ENCODE measurements at places on chromosomes 3 and 15.

DNA sequence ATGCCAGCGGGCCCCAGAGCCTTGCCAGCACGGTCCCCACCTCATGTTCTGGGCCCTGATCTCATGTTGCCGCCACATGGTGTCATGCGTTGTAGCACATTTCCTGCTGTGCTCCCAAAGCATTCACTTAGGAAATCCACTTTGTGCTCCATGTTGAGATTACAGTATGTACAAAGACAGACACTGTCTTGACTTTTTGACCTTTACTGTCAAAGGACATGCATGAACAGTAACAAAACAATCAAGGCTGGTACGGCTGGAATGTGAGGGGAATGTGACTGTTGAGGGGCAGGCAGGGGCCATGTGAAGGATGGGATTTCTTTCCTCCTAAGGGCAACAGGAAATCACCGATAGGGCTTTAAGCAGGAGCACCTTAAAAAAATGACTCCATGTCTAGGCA is 53.3 kb upstream of the RPL32 start:
- no peak for DNase-seq

GRCh38 chr3:37993820-37994638 is 3.4 kb downstream of the VILL start:
- DNase-seq, result peak; percentile 85

- no peak for DNase-seq
These were observed 218.3 kb upstream of the LYSMD4 start for GRCh38 chr15:99951511-99951910.

DNA sequence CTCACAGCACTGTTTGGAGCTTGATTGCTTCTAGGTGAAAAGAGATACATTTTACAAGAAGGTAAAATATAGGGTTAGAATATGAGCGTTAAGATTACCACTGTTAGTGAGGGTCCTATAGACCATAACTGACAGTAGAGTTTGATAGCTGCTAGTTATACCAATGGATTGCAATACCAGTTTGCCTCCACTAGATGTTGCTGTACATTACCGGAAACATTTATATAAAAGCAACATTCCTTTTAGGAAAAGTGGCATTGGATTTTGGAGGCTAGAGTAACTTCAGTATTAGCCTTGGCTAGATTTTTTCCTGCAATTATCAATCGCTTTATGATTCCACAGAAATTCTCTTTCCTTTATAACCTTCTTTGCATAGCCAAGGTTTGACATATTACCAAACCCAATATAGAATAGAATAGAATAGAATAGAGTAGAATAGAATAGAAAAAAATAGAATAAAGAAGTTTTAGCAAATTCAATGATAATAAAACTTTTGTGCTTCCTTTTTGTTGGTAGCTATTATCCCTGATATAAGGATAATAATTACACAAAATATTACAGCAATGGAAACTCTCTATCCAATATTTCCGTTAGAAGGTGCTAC is 1093.6 kb upstream of the ALCAM start:
- DNase-seq, result peak; percentile 2

DNA sequence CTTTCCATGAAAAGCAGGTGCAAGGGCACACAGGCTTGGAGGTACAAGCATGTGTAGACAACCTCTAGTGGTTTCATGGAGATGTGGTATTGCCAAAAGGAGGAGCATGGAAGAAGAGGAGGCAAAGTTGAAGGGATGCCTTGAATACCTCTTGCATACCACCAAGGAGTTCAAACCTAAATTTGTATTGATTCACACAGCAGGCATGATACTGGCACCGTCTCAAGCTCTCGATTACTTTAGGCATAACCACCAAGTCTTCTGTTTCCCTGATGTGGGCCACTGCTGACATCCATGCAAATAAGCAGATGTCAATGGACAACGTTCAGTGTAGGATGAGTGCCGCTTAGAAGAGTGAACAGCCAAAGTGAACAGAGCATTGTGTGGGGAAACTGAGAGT is 87.1 kb downstream of the SCN11A start:
- no peak for DNase-seq

GRCh38 chr3:43632269-43632733 is 10.5 kb upstream of the ANO10 start:
- DNase-seq, result peak; percentile 87

GRCh38 chr3:189699885-189700284 is 68.7 kb downstream of the TP63 start:
- DNase-seq, result no peak

DNA sequence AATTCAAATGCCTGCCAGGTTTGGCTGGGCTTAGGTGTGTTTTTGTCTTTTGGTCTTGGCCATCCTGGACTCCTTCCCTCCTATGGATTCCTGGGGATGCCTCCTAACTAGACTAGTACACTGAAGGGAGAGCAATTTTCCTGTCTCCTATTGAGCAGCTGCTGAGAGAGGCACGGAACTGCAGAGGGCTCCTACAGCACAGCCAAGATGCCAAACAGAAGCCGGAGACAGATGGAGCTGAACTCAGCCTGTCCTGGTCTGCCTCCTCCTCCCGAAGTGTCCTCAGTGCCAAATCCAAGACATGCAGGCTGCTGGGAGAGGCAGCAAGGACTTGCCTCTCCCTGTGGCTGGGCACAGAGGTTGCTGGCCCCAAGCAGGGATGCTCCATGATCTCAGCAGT is 256.6 kb upstream of the PROK2 start:
- no peak for DNase-seq

GRCh38 chr3:117035745-117036144 is 326.2 kb downstream of the TUSC7 start:
- no peak for DNase-seq

DNA sequence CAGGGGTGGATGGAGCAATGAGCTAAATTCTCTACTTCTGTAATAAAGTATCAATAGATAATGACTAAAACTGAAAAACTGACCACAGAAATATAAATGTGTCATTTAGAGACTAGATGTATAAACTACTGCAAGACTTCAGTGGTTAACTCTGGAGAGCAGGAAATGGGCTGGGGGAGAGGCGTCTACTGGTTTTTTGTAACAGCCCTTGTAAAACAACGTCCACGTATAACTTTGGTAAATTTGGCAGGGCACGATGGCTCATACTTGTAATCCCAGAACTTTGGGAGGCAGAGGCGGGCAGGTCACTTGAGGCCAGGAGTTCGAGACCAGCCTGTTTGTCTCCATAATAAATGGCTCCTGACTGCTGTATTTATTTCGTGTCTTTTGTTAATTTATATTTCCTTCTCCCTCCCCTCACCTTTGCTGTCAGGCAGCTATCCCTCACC is 12.5 kb downstream of the RAB27A start:
- DNase-seq, result peak; percentile 34

DNA sequence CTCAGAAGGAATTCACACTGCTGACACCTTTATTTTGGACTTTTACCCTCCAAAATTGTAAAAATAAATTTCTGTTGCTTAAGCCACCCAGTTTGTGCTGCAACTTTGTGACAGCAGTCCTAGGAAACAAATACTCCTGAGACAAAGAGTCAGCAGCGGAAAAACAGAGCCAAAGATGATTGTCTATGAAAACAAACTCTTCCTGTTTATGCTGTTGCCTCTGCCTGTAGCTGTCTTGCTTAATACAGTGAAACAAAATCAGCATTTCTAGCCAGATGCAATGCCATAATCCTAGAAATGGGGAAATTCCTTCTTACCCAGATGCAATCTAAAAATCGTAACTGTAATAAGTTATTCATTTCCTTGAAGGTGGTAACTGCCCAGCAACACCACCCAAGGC is 387.5 kb upstream of the ATP11B start:
- no peak for DNase-seq

DNA sequence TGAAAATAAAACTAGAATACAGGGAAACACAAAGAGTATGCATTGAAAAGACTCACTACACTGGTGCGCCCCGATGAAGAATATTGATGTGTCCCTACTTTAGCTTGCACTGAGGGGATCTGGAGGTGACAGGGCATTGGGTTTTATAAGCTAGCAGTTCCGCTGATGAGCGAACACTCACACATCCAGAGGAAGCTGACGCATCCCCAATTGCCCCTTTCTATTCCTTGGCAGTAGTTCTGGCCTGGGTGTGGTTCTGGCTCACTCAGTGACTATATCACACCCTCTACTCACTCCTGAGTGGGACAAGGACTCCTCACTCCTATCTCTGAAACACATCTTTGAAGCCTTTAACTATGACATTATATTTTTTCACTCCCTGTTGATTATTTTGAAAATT is 71.0 kb downstream of the B3GNT5 start:
- peak; percentile 89 for DNase-seq

DNA sequence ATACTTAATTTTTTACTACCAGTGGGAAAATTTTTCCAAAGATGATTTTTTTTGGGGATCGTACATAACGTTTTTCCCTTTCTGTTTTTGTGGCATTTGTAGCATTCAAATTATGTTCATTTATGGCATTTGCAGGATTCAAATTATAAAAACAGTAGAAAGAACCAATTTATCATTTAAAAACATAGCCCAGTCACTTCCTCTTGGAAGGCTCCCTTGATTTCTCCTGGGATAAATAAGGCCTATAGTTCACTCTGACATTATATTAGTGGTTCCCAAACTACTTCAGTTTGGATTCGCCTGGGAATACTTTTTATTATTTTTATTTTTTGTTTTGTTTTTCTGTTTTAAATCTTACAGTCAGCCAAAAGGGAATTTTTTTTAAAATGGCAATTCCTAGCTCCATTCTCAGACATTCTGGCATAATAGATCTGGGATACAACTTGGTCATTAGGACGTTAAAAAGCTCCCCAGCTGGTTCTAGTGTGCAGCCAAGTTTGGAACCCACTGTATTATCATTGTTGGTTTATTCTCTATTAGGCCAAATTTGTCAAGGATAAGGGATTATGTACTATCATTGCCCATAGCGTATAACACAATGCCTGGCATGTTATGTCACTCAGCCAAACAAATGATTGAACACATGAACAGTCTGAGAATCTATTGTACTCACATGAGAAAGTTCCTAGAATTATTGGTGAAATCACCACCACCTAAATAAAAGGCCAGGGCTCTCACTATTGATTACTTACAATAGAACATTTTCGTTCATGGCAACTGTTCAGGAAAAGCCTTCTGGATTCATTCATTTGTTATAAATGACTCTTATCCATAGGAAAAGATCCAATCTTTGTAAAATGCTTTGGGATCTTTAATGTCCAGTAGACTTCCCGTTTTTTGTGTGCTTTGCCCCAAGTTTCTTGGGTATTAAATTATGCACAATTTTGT is 28.9 kb downstream of the RARB start:
- no peak for DNase-seq

- peak; percentile 30 for DNase-seq
These were observed 213.8 kb downstream of the IL5RA start for GRCh38 chr3:2896308-2896939.

- DNase-seq, result peak; percentile 91
These were observed 149.9 kb upstream of the RASGRP1 start for GRCh38 chr15:38714309-38715072.

Measured in Daoy (cell line).